ENCODE measurements at places on chromosomes 16 and 17. TPM values are rescaled to one million over a fixed set of nuclear protein-coding genes. Genes with fewer than 3 reads are reported as not detected.

The MYH1 gene
- total RNA-seq = not detected

The SHCBP1 gene
- 6.0 TPM for total RNA-seq

The COX6A2 gene
- total RNA-seq = not detected

The PMFBP1 gene
- 2.2 TPM for total RNA-seq

The ABCC12 gene
- 0.40 TPM for total RNA-seq

The CHD9NB gene
- total RNA-seq = 25.7 TPM

The PPM1E gene
- total RNA-seq = 10.9 TPM

The KCNJ16 gene
- total RNA-seq = 26.8 TPM

GRCh38 chr17:10198509-10199249 is at the start of gene GAS7:
Gene GAS7, minus strand, starts transcription at chr17:10198606.
- no peaks in the 10 kb centered on the region for H3K27me3 ChIP-seq
- DNase-seq = peak; percentile 91

GRCh38 chr17:75806822-75807500 is 22.4 kb downstream of the UNK start:
- H3K27ac ChIP-seq = no peak overlapping the region
- H3K4me3 ChIP-seq = no peak overlapping the region
- H3K27me3 ChIP-seq = no peaks in the 10 kb centered on the region

DNA sequence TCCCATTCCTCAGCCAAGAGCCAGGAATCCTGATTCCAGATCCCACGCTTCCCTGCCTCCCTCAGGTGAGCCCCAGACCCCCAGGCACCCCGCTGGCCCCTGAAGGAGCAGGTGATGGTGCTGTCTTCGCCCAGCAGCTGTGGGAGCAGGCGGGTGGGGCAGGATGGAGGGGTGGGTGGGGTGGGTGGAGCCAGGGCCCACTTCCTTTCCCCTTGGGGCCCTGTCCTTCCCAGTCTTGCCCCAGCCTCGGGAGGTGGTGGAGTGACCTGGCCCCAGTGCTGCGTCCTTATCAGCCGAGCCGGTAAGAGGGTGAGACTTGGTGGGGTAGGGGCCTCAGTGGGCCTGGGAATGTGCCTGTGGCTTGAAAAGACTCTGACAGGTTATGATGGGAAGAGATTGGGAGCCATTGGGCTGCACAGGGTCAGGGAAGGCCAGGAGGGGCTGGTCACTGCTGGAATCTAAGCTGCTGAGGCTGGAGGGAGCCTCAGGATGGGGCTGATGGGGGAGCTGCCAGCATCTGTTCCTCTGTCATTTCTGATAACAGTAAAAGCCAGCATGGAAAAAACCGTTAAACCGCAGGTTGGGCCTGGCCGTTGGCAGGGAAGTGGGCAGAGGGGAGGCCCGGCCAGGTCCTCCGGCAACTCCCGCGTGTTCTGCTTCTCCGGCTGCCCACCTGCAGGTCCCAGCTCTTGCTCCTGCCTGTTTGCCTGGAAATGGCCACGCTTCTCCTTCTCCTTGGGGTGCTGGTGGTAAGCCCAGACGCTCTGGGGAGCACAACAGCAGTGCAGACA is at the start of gene SPN:
Gene SPN (plus strand): TSS at position 232 of the 791 bp plus-strand sequence. CDS start 482 bp downstream, at position 714.
- H3K36me3 ChIP-seq = no peaks in the 10 kb centered on the region
- no peaks in the 10 kb centered on the region for H3K27me3 ChIP-seq
- peaks cover 28% of the 10 kb centered on the region for H3K4me1 ChIP-seq
- H3K4me3 ChIP-seq = no peak within 1 kb of the TSS
- H3K27ac ChIP-seq = no peak within 1 kb of the TSS

- peaks cover 8% of the 10 kb centered on the region for H3K36me3 ChIP-seq
- no peak overlapping the region for H3K4me3 ChIP-seq
- DNase-seq = no peak
- no peak overlapping the region for H3K27ac ChIP-seq
Observed at GRCh38 chr17:35866341-35866950, 2.2 kb downstream of the HEATR9 start.

DNA sequence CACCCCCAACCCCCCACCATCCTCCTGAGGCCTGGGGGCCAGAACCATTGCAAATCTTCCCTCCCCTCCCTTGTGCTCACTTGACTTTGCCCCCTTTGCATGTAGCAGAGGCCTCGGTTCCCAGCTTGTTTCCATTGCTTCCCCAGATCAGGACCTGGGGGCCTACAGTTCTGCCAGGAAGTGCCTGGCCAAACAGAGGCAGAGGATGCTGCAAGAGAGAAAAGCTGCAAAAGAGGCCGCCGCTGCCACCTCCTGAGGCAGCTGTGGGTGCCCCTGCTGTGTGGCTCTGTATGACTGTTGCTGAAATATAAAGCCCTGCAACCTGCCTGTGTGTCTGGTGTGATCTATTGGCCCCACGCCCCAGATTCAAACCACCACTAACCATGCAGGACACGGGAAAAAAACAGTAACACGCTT is 2.3 kb downstream of the NDUFB10 start:
- peaks cover 31% of the 10 kb centered on the region for H3K36me3 ChIP-seq
- H3K4me1 ChIP-seq = peaks cover 53% of the 10 kb centered on the region
- H3K4me3 ChIP-seq = no peak overlapping the region
- no peaks in the 10 kb centered on the region for H3K27me3 ChIP-seq
- DNase-seq = no peak
- H3K27ac ChIP-seq = no peak overlapping the region

DNA sequence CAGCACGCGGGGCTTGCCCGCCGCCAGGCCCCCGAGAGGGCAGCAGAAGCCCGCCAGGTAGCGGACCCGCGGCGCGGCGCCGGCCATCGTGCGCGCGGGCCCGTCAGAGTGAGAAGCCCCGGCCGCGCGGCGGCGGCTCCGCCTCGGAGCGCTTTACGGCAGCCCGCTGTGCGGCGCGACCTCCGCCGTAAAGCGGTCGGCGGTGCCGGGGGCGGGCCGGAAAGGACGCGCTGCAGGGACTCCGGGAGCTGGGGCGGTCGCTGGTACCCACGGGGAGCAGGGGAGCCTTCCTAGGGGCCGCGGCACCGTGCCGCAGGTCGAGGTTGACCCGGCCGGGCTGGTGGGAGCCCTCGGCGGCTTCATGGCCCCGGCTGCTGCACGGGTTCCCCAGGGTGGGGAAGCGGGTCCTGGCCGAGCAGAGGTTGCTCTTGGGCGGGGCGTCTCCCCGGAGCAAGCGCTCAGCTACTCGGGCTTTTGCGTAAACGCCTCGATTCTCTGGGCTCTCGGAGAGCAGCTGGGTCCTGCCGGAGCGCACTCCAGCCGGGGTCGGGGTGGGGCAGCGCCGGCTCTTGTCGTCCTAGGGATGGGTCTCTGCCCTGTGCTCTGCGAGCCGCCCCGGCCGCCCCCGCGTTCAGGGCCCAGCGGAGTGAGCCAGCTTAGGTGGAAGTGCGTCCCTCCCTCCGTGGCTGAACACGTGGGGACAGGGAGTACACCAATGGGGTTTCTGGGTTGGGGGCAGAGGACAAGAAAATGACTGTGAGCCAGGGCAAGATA is at the start of gene FAAP100:
Gene FAAP100 (minus strand): TSS at position 110 of the 774 bp plus-strand sequence. CDS start 23 bp downstream, at position 87.
- peak within 1 kb of the TSS; percentile 86 for H3K27ac ChIP-seq
- peak; percentile 73 for DNase-seq
- no peaks in the 10 kb centered on the region for H3K27me3 ChIP-seq
- peak within 1 kb of the TSS; percentile 86 for H3K4me3 ChIP-seq
- H3K36me3 ChIP-seq = peaks cover 62% of the 10 kb centered on the region

- no peaks in the 10 kb centered on the region for H3K27me3 ChIP-seq
- H3K36me3 ChIP-seq = no peaks in the 10 kb centered on the region
- H3K27ac ChIP-seq = no peak overlapping the region
- no peak overlapping the region for H3K4me3 ChIP-seq
- H3K4me1 ChIP-seq = peaks cover 29% of the 10 kb centered on the region
- no peak for DNase-seq
Observed at GRCh38 chr17:27338536-27338985, 44.6 kb downstream of the WSB1 start.

DNA sequence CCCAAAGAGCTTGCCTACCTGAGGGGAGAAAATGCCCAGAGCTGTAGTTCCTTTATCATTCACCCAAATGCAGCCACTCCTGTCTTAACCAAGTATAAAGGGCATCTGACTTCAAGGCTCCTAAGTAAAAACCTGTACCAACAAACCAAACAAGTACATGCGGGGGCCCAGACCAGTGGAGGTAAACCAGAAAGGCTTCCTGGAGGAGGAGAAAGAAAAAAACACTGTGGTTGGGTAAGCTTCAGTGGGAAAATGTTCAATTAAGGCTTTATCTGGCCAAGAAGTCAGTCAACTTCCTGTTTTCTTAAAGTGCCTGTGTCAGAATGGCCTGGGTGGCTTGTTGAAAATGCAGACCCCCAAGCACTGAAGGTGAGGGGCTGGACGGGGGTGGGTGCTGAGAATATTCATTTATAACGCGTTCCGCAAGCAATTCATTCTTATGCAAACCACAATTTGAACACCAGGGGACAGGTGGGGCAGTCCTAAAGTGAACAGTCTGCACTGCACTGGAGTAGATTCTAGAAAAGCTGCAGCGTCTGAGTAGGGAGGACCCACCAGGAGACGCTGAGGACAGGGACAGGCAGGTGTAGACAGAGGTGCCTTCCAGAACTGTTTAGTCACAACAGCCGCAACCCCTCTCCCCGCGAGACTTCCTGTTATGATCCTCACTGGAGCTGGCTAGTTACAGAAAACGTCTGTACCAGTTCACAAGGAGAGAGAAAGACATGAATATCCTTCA is 467.1 kb downstream of the SOX9 start:
- peak overlapping the region; percentile 80 for H3K27ac ChIP-seq
- H3K4me3 ChIP-seq = peak overlapping the region; percentile 38
- no peaks in the 10 kb centered on the region for H3K36me3 ChIP-seq
- peaks cover 42% of the 10 kb centered on the region for H3K4me1 ChIP-seq
- DNase-seq = no peak

- H3K27ac ChIP-seq = no peak overlapping the region
- DNase-seq = no peak
- peaks cover 23% of the 10 kb centered on the region for H3K36me3 ChIP-seq
Observed at GRCh38 chr16:85566561-85567100, 46.5 kb upstream of the GSE1 start.

GRCh38 chr17:67080804-67081203 is 36.5 kb downstream of the CACNG1 start:
- H3K4me3 ChIP-seq = no peak overlapping the region
- H3K27me3 ChIP-seq = no peaks in the 10 kb centered on the region
- DNase-seq = no peak
- no peak overlapping the region for H3K27ac ChIP-seq
- H3K36me3 ChIP-seq = peaks cover 4% of the 10 kb centered on the region

DNA sequence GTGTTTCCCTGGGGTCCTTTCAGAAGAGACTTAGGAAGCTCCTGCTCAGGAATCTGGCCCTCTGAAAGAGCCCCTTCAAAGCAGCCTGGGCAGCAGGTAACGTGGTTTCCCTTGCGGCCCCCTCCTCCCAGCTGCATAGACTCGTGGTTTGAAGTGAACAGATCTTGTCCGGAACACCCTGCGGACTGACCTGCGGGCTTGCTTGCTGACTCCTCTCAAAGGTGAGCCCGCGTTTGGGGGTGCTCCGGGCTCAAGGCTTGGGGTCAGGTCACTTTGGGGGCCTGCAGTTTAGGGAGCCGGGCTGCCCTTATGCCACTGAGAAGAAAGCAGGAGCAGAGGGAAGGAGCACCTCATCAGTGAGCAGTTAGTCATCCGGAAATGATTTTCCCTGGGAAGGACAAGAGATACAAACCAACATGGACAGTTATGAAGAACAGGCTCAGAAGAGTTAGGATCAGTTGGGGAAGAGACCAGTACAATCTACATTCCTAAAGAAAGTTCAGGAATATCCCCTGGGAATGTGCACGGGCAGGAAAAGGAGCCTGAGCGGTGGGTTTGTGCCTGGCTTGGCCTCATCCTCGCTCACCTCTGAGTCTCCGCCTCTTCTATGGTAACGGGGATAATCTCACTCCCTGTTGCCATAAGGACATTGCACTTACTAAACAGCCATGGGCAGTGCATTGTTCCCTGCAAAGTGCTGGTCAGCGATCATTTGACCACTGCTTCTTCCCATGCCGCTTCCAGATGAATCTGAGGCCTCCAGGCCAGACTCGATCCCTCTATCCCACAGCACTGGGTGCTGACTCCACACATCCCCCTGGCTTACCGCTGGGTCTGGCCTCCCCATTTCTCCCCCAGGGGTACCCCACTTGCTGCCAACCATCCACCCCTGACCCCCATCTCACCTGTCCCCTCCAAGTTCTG is 10.0 kb downstream of the LDHD start:
- no peaks in the 10 kb centered on the region for H3K27me3 ChIP-seq
- H3K36me3 ChIP-seq = peaks cover 45% of the 10 kb centered on the region
- H3K4me1 ChIP-seq = peaks cover 55% of the 10 kb centered on the region
- DNase-seq = no peak
- H3K4me3 ChIP-seq = no peak overlapping the region
- H3K27ac ChIP-seq = no peak overlapping the region

DNA sequence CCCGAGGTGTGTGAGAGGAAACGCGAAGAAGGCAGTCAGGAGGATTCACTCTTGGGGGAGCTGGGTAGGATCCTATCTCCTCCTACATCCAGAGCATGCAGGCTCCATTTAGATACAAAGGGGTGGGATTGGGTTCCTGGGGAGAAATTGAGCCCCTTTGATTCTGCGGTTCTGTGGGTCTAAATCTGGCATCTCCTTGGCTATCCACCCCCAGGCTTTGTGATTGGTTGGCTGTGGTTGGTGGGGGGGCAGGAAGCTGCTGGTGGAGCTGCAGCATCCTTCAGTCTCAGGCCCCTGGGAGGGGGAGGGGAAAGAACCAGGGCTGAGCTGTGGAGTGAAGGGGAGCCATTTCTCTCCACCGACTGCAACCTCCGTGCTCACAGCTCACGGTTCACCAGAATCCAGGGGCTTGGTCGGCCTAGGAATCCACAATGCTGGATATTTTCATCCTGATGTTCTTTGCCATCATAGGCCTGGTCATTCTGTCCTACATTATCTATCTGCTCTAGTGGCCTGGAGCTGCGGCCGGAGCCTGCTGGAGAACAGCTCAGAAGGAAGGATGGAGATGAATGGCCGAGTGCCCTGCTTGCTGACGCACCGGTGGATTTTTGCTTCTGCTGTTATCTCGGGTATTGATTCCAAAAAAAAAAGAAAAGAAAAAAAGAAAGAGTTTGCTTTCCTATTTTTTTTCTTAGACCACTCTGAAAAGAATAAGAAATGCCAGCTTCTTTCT is at the start of gene LASP1NB:
Gene LASP1NB (plus strand): TSS at position 352 of the 733 bp plus-strand sequence.
- H3K4me3 ChIP-seq = peak within 1 kb of the TSS; percentile 54
- peak; percentile 77 for DNase-seq
- H3K27me3 ChIP-seq = no peaks in the 10 kb centered on the region
- H3K4me1 ChIP-seq = peaks cover 33% of the 10 kb centered on the region
- H3K36me3 ChIP-seq = peaks cover 6% of the 10 kb centered on the region

- no peaks in the 10 kb centered on the region for H3K27me3 ChIP-seq
- no peak overlapping the region for H3K4me3 ChIP-seq
- peaks cover 2% of the 10 kb centered on the region for H3K36me3 ChIP-seq
Observed at GRCh38 chr17:72372185-72372584, 251.4 kb downstream of the SOX9 start.

DNA sequence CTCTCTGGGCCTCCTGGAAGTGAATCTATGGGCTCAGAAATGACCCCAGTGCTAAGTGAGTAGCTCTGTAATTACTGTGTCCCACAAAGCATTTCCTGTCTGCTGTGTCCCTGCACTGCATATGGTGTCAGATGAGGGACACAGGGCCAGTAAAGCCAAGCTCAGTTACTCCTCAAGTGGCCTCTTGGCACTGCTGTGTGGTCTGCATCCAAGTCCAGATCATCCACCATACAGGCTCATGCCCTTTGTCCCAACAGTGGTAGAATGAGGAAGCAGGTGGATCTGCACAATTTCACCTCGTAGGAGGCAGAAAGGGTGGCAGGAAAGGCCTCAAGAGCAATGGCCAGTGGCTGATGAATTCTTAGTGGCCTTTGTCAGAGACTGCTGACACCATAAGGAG is 146.8 kb downstream of the SOX9 start:
- no peak overlapping the region for H3K4me3 ChIP-seq
- no peak for DNase-seq
- no peak overlapping the region for H3K27ac ChIP-seq
- H3K27me3 ChIP-seq = no peaks in the 10 kb centered on the region
- H3K36me3 ChIP-seq = no peaks in the 10 kb centered on the region
- peaks cover 3% of the 10 kb centered on the region for H3K4me1 ChIP-seq

Data from spinal cord (tissue), 10 donors.